ENCODE measurements at places on chromosomes 2 and 18. TPM values are rescaled to one million over a fixed set of nuclear protein-coding genes. Genes with fewer than 3 reads are reported as not detected.
A peak's percentile ranks its signal among the peaks of the same experiment; 100 is the strongest.

DNA sequence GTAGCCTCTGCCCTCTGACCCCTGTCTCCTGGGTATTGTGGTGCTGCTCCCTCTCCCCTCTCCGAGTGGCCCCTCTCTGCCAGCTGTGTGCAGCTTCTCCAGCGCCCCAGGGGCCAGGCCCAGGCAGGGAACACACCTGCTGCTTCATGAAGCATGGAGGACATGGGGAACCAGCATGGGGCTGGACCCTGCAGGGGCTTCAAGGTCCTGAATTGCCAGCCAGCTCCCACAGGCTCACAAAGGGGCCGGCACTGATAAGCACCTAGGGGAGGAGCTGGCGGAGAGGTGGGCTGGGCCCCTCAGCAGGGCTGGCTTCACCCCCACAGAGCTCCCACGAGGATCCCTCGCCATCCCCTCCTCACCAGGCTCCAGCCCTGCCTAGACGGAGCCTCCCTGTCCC lies 77.4 kb upstream of the GPC1 start:
- no peak overlapping the region for H3K4me3 ChIP-seq
- no peak overlapping the region for H3K27ac ChIP-seq
- no peaks in the 10 kb centered on the region for H3K27me3 ChIP-seq
- DNase-seq: no peak

- H3K27ac ChIP-seq: no peak overlapping the region
- no peak for DNase-seq
- H3K4me3 ChIP-seq: no peak overlapping the region
Measured at GRCh38 chr2:173903601-173904394, 61.4 kb downstream of the SP3 start.

KYNU gene
- 1.2 TPM for total RNA-seq

GRCh38 chr2:62110415-62111025 lies 85.4 kb upstream of the B3GNT2 start:
- peaks cover 38% of the 10 kb centered on the region for H3K4me1 ChIP-seq
- no peaks in the 10 kb centered on the region for H3K27me3 ChIP-seq
- no peak overlapping the region for H3K27ac ChIP-seq

- H3K4me1 ChIP-seq: no peaks in the 10 kb centered on the region
- H3K4me3 ChIP-seq: no peak overlapping the region
- H3K27ac ChIP-seq: no peak overlapping the region
- H3K27me3 ChIP-seq: no peaks in the 10 kb centered on the region
Measured at GRCh38 chr2:50680646-50681045, 351.3 kb downstream of the NRXN1 start.

GRCh38 chr2:201093573-201093972 lies 21.8 kb downstream of the NDUFB3 start:
- peaks cover 4% of the 10 kb centered on the region for H3K36me3 ChIP-seq
- no peaks in the 10 kb centered on the region for H3K4me1 ChIP-seq
- no peak for DNase-seq
- no peaks in the 10 kb centered on the region for H3K27me3 ChIP-seq

CHRNG gene
- not detected for total RNA-seq

GRCh38 chr18:52312346-52312745 lies 27.7 kb upstream of the DCC start:
- no peak overlapping the region for H3K4me3 ChIP-seq
- no peaks in the 10 kb centered on the region for H3K27me3 ChIP-seq
- no peak overlapping the region for H3K27ac ChIP-seq
- H3K36me3 ChIP-seq: no peaks in the 10 kb centered on the region

GRCh38 chr18:35875566-35875965 lies 96.9 kb upstream of the RMP24 start:
- H3K4me3 ChIP-seq: no peak overlapping the region
- no peaks in the 10 kb centered on the region for H3K36me3 ChIP-seq
- H3K4me1 ChIP-seq: peaks cover 4% of the 10 kb centered on the region

- H3K27ac ChIP-seq: no peak overlapping the region
- H3K4me3 ChIP-seq: no peak overlapping the region
- H3K27me3 ChIP-seq: no peaks in the 10 kb centered on the region
- H3K4me1 ChIP-seq: no peaks in the 10 kb centered on the region
- no peaks in the 10 kb centered on the region for H3K36me3 ChIP-seq
Measured at GRCh38 chr2:28481905-28482304, 14.0 kb upstream of the PLB1 start.

DNA sequence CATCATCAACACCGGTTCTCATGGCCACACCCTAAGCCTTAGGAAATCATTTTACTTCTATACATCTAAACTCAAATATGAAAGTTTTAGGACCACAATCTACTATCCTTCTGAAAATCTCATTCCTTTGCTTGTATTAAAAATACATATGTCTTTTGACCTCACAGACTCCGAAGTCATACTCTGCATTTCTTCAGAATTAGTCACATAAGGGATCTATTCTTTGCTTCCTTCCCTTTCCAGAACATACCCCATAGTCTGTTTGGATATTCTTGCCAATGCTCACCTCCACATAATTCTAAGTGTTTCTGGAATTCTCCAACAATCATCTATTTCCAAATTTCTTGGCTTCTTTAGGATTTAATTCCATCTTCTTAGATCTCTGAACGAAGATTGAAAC lies 14.2 kb upstream of the DSG1 start:
- H3K4me1 ChIP-seq: no peaks in the 10 kb centered on the region
- H3K4me3 ChIP-seq: no peak overlapping the region
- no peaks in the 10 kb centered on the region for H3K27me3 ChIP-seq
- DNase-seq: no peak

DNA sequence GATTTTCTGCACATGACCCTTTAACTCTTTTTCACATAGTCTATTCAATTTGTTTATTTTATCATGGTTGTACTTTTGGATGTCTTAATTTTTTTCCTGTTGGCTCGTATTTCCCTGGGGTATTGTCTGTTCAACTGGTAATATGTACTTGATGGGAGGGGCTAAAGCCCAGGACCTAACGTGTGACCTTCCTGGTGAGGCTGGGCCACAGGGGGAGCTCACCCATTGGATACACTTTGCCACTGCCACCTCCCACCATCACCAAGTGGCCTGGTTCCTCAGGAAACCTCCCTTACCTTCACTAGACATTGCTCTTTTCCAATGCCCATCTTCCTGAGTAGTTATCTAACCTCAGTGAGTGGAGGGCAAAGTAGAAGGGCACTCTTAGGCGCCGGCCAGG lies 143.9 kb upstream of the LTBP1 start:
- H3K27me3 ChIP-seq: no peaks in the 10 kb centered on the region
- no peaks in the 10 kb centered on the region for H3K4me1 ChIP-seq
- no peak overlapping the region for H3K27ac ChIP-seq

- no peaks in the 10 kb centered on the region for H3K4me1 ChIP-seq
- no peaks in the 10 kb centered on the region for H3K36me3 ChIP-seq
- no peaks in the 10 kb centered on the region for H3K27me3 ChIP-seq
- no peak overlapping the region for H3K4me3 ChIP-seq
Measured at GRCh38 chr18:14928396-14928795, 180.4 kb downstream of the ANKRD30B start.

- H3K4me3 ChIP-seq: no peak overlapping the region
- H3K36me3 ChIP-seq: peaks cover 14% of the 10 kb centered on the region
- no peak overlapping the region for H3K27ac ChIP-seq
- H3K4me1 ChIP-seq: peaks cover 3% of the 10 kb centered on the region
- DNase-seq: no peak
Measured at GRCh38 chr18:79531386-79531785, 135.7 kb downstream of the NFATC1 start.

DNA sequence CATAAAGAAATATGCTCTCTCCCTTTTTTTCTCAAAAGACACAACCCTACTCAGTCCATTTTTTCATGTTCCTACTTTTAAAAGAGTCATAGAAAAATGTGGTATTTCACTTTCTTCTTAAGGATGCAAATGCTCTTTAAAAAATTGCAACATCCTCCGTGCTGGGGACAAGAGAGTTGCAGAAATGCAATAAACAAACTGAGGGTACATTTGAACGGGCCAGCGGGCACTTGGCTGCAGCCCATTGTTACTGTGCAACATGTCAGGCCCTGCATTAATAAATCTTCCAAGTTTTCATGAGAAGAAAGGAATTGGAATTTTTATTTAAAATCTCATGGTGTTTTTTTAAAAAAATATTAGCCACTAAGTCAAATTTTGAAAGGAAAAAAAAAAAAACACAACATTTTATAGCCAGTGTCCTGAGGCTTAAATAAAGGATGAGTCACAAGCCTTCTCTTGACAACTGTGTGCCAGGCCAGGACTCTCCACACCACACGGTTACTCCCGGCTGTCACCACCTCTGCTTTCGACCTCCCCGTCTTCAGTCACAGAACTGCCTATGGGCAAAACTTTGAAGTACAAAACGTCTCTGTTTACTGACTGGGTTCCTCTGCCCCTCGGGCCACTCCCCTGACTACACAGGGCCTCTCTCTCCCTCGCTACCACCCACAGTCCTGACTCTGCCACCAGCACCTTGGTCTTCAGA lies 57.5 kb upstream of the MFF start:
- H3K27ac ChIP-seq: no peak overlapping the region
- H3K4me1 ChIP-seq: no peaks in the 10 kb centered on the region
- no peaks in the 10 kb centered on the region for H3K27me3 ChIP-seq
- no peak for DNase-seq
- H3K36me3 ChIP-seq: no peaks in the 10 kb centered on the region

EFR3B gene
- 8.0 TPM for total RNA-seq

- H3K27ac ChIP-seq: no peak overlapping the region
- H3K27me3 ChIP-seq: no peaks in the 10 kb centered on the region
- H3K4me1 ChIP-seq: peaks cover 2% of the 10 kb centered on the region
- H3K36me3 ChIP-seq: no peaks in the 10 kb centered on the region
- H3K4me3 ChIP-seq: no peak overlapping the region
Measured at GRCh38 chr2:196277002-196277401, 105.6 kb upstream of the STK17B start.

C1GALT1C1L gene
- total RNA-seq: not detected

NT5DC4 gene
- not detected for total RNA-seq

NLRC4 gene
- total RNA-seq: not detected

TOGARAM2 gene
- total RNA-seq: 0.86 TPM

DNA sequence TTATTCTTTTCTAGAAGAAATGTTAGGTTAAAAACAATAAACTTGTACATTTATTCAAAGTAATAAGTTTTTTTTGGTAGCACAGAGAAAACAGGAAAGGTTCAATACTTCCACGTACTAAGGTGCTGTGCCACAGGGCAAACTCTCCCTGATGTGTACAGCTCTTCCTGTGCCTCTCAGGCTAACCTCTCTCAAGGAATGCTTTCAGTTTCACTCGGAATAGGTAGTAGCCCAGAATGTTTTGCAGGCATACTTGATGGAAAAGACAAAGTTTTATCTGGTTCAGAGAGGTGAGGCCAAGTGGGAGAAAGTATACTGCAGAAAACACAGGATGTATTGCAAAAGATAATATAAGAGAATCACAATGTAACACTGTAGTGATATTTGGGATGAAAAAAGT lies 171.0 kb upstream of the ZFP36L2 start:
- no peaks in the 10 kb centered on the region for H3K36me3 ChIP-seq
- peaks cover 2% of the 10 kb centered on the region for H3K4me1 ChIP-seq
- no peak overlapping the region for H3K4me3 ChIP-seq
- H3K27ac ChIP-seq: no peak overlapping the region

- no peaks in the 10 kb centered on the region for H3K27me3 ChIP-seq
- no peak overlapping the region for H3K4me3 ChIP-seq
- no peaks in the 10 kb centered on the region for H3K36me3 ChIP-seq
- H3K27ac ChIP-seq: no peak overlapping the region
Measured at GRCh38 chr2:18722101-18722500, 132.7 kb upstream of the NT5C1B start.

DNA sequence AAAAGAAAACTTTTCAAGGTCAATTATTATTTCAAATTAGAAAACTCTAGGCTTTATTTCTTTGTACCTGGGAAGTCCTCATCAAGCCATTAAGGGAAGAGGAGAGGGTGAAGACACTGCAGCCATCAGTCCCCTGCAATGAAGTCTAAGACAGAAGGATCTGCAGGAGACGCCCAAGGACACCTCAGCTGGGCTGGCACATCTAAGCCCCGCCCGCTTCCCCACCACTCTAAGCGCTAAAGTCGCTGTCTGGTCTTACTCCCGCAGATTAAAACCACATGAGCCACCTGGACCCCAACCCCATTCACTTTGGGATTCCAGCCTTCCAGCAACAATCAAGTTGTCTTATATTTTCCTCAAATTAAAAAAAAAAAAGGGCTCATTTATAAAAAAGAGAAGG lies 104.4 kb downstream of the AFF3 start:
- no peaks in the 10 kb centered on the region for H3K27me3 ChIP-seq
- H3K4me3 ChIP-seq: no peak overlapping the region
- H3K4me1 ChIP-seq: no peaks in the 10 kb centered on the region
- H3K36me3 ChIP-seq: no peaks in the 10 kb centered on the region
- peak; percentile 61 for DNase-seq

- H3K27me3 ChIP-seq: no peaks in the 10 kb centered on the region
- H3K36me3 ChIP-seq: no peaks in the 10 kb centered on the region
- H3K4me3 ChIP-seq: no peak overlapping the region
- H3K27ac ChIP-seq: no peak overlapping the region
- peak; percentile 49 for DNase-seq
Measured at GRCh38 chr2:116510117-116510671, 1304.3 kb upstream of the DDX18 start.

AGFG1 gene
- total RNA-seq: 90.3 TPM

DNA sequence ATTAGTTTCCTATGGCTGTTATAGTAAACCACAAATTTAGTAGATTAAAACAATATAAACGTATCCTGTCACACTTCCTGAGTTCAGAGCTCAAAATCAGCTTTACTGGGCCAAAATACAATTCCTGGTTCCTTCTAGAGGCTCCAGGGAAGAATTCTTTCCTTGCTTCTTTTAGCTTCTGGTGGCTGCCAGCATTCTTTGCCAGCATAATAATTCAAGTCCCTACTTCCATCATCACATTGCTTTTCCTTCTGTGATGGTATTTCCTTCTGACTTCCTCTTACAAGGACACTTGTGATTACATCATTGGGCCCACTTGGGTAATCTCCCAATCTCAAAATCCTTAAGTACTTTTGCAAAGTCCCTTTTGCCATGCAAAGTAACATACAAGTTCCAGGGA lies 40.6 kb downstream of the MOB4 start:
- no peak for DNase-seq
- no peaks in the 10 kb centered on the region for H3K4me1 ChIP-seq
- peaks cover 42% of the 10 kb centered on the region for H3K36me3 ChIP-seq
- H3K4me3 ChIP-seq: no peak overlapping the region
- H3K27ac ChIP-seq: no peak overlapping the region

- H3K4me1 ChIP-seq: no peaks in the 10 kb centered on the region
- H3K36me3 ChIP-seq: no peaks in the 10 kb centered on the region
- H3K4me3 ChIP-seq: peak overlapping the region; percentile 86
- peak; percentile 85 for DNase-seq
- H3K27me3 ChIP-seq: peaks cover 60% of the 10 kb centered on the region
- no peak overlapping the region for H3K27ac ChIP-seq
Measured at GRCh38 chr2:60555066-60555782, 1.8 kb upstream of the BCL11A start.

DNA sequence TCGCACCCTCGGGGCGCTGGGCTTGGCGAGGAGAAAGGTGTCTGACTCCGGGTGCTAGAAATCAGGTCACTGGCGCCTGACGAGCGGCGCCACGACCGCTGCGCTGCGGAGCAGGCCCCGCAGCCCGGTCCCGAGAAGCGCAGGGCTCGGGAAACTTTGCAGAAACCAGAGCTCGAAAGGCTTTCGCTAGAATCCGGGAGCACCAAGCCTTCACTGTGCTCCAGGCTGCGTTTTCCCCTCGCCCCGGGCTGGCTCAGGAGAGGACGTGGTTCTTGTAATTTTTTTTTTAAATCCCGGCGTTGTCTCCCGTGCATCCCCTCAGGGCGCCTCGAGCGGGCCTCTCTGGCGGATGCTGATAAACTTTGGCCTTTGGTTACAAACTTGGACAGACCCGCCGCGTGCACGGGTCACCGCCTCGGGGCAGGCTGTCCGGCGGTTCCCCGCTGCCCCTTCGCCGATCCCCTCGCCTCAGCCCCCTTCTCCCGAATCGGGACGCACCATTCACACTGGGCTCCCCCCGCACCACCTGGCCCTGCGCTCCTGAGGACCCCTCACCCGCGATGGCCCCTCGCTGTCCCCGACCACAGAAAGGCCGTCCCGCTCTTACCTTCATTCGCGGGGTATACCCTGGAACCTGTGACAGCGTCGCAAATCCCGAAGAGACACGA lies 419 bp downstream of the EPHA4 start:
- no peaks in the 10 kb centered on the region for H3K27me3 ChIP-seq
- peak overlapping the region; percentile 62 for H3K27ac ChIP-seq
- H3K4me3 ChIP-seq: peak overlapping the region; percentile 97
